ENCODE measurements at places on chromosomes 5 and 9.
A peak's percentile ranks its signal among the peaks of the same experiment; 100 is the strongest.

GRCh38 chr5:74132485-74132884 is 506.5 kb downstream of the ARHGEF28 start:
- no peak for DNase-seq

DNA sequence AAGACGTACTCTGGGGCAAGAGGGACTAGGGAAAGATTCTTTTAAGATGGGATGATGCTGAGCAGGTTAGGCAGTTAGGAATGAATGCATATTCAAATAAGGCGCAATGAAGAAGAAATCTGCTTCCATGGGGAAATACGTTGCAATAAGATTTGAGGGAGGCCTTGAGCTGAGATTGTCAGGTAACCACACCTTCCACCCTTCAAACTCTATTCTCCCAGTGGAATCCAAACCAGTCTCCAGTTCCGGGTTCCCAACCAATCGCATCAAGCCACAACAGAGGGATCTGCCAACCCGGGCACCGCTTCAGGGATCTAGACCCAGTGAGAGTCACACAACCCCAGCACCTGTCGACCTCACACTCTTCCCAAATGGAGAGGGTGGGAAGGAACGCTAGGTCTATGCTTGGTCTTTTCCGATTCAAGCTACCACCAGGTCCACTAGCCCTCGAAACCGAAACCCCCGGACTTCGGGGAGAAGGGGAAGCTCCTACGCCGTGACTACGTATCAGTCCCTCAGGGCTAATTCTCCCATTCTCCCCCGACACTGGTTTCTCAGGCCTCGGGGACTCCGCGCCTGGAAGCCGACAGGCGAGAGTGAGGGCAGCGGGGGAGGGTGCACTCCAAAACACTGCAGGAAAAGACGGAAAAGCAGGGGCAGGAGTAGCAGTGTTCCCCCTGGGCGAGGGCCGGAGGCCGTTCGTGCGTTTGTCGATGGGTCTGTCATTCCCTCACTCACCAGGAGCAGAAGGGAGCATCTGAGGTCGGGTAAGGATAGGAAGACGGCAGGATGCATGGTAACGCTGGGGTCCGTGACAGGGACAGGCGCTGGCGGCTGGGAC is 534 bp downstream of the ERP44 start:
- DNase-seq: peak; percentile 1

DNA sequence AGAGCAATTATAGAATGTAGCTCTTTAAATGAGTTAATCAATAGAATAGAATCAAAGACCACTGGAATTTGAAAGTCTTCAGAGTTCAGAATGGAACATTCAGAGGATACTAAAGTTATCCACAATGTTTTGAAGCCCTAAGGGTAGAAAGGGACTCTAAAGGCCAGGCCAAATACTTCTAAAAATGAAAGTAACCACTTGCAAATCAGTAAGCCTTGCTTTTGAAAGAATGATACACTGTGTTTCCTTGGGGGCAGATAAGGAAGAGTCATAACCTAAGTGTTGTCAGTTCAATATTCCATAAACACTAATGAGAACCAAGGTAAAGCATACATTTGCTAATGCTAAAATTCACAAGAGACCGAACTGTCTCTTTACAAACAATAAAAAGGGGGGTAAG is 813.5 kb downstream of the PTPRD start:
- no peak for DNase-seq

GRCh38 chr9:34663303-34663605 is 797 bp upstream of the CCL27 start:
- DNase-seq: no peak

GRCh38 chr5:114658194-114658593 is 296.3 kb downstream of the KCNN2 start:
- no peak for DNase-seq

- no peak for DNase-seq
These were observed 20.9 kb downstream of the SEMA5A start for GRCh38 chr5:9524941-9525340.

DNA sequence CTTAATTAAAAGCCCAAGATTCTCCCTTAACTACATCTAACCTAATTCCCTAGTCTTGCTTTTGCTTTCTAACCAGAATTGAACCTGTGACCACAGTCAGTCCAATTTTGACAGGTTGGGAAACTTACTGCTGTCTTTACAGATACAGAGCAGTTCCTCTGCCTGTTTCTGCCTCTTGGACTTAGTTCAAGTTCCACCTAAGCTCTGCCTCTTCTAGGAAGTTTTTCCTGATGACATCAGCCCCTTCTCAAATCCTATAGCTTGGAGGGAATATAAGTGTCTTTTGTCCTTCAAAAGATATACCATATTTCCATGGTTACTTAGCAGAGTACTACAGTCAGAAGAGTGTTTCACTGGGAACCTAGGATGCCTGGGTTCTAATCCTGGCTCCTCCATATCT is 31.7 kb downstream of the BRINP1 start:
- no peak for DNase-seq

DNA sequence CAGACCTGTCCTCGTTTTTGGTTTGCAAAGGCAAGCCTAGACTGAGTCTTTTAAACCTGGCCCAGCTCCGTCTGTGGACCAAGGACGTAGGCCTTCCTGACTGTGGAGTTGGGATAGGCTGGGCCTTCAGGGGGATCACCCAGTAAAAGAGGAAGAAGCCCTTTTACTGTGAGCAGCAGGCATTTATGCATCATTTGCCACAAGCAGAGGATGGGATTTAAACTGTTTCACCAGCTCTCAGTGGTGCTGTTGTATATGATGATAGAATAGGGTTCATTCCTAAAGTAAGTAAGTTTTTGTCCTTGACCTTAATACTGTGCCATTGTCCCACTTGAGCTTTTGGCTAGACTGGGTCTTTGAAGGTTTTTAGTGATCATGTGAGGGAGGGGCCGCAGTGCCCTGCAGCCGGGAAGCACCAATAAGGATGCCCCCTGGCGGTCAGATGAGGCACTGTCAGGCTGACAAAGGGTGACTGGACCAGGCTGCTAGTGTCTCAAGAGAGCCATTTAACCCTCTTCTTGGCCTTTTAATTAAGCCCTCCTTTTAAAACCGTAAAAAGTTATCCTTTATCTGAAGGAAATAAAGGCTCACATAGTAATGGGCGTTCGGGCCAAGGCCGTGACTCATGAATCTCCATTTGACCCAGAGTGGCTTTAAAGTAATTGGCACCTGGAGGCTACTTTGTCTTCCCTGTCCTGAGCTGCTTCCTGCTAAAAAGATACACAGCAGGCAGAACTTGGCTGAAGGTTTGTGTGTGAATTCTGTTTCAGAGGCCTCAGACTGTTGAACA is 74.0 kb downstream of the UBAP1 start:
- DNase-seq: peak; percentile 60

GRCh38 chr9:125816321-125816720 is 69.1 kb downstream of the PBX3 start:
- DNase-seq: no peak

Measured in activated gamma-delta T cell treated with anti-CD3 and anti-CD28 coated beads, Interleukin-2, amount 50 U/mL, for 16 hours (primary cell).